ENCODE measurements at places on chromosomes 13 and 19.

- no peak for DNase-seq
These were observed 42.6 kb downstream of the KLF2 start for GRCh38 chr19:16367261-16367683.

DNA sequence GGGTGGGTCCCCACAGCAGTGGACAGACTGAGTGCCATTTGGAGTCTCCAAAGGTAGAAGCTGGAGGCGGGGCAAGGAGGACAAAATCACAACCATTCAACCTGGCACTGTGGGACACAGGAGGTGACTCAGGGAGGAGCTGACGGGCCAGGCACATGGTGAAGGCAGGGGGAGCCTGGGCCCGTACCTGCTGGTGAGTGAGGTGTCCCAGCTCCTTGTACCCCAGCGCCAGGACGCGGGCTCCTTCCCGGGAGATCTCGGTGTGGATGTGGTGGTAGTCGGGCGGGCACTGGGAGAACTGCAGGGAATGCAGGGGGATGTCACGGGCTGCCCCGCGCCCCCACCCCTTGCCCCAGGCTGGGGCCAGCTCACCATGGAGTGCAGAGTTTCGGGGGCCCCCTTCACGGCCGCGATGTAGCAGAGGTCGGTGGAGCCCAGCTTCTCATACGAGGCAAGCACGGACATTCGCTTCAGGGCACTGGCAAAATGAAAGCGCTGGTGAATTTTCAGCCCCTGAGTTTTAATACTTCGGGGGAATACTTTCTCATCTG, 9.8 kb downstream of the ATP13A1 start:
- no peak for DNase-seq

DNA sequence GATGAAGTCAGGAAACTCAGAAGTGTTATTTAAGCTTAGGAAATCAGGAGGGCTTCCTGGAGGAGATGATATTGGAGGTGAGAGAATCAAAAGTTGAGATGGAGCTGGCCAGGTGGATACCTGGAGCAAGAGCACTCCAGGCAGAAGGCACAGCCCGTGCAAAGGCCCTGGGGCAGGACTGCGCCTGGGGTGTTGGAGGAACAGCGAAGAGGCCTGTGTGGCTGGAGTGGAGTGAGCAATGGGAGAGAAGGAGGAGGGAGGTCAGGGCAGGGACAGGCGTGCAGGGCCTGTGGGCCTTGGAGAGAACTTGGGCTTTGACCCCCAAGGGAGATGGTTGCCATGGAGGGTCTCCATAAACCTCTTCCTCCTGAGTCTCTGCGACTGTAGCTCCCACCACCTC, 42.1 kb downstream of the ZNRF4 start:
- DNase-seq, result no peak

GRCh38 chr13:52887165-52887564, 38.7 kb upstream of the PCDH8 start:
- DNase-seq, result no peak

- DNase-seq, result no peak
These were observed 36.1 kb upstream of the PCDH8 start for GRCh38 chr13:52884429-52885010.

- no peak for DNase-seq
These were observed 24.0 kb downstream of the ZNF564 start for GRCh38 chr19:12527034-12527836.

GRCh38 chr13:99663185-99663825, 162.0 kb downstream of the TM9SF2 start:
- no peak for DNase-seq

DNA sequence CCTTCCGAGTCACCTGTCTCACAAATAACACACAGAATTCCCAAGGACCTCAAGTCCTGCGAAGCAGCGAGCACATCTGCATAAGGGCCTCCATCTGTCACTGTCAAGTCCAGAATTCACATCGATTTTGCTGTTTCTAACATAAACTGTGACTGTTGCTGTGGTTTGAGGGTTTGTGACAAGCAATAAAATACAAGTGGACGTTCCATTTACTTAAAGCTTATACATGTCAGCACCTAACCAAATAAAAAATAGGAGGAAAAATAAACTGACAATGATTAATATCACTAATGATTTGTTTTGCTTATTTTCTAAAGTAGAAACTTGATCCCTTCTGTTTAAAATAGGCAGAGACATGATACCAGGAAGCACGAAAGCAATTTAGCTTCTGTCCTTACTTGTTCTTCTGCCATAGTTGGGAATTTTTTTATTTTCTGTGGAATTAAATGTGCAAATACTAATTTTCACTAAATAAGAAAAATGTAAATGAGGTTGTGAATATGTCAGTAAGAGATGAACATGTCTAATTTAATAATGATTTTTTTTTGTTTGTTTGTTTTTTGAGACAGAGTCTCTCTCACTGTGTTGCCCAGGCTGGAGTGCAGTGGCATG, 279.1 kb downstream of the FGF9 start:
- no peak for DNase-seq

DNA sequence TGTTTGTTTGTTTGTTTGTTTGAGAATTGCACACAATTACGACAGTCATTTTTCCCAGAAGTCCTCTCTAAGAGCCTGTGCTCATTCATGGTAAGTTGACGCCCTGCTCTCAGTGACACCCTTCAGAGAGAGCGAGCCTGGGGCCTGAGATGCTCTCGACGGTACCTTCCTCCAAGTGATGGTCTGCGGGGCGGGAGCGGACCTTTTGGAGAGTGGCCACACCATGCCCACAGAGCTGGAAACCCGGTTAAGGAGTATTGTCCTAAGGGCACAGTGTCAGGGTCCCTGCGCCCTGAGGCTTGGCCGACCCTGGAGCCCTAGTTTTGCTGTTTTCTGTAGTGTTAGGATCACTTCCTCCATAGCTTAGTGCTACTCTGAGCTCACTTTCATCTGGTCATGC, 3.6 kb downstream of the POP4 start:
- no peak for DNase-seq

DNA sequence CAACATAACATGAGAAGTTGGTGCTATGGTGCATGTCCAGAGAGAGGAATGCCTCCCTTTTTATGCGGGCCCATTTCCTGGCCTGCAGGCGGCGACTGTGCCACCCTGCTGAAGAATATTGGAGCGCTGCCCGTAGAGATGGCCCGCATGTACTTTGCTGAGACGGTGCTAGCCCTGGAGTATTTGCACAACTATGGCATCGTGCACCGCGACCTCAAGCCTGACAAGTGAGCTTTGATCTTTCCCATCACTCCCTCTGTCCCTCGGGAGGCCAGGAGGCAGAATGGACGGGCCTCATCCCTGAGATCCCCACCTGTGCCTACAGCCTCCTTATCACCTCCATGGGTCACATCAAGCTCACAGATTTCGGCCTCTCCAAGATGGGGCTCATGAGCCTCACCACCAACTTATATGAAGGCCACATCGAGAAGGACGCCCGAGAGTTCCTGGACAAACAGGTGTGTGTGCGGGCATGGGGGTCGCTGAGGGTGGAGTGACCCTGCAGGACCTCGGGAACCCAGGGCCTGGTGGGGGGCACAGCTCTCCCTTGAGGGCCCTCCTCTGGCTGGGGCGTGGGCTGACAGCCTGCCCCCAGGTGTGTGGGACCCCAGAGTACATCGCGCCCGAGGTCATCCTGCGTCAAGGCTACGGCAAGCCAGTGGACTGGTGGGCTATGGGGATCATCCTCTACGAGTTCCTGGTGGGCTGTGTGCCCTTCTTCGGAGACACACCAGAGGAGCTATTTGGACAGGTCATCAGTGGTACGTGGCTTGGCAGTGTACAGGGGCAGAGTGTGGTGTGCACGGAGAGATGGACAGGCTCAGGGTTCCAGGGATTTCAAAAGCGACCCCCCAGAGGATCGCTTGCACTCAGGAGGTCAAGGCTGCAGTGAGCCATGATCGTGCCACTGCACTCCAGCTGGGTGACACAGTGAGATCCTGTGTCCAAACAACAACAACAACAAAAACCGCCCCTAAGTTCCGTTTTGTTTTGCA, 16.2 kb downstream of the DNASE2 start:
- DNase-seq, result no peak

GRCh38 chr13:50215399-50215798, 200.2 kb downstream of the KCNRG start:
- DNase-seq, result no peak

- DNase-seq, result no peak
These were observed 306.9 kb upstream of the KLHL1 start for GRCh38 chr13:70415136-70415535.

GRCh38 chr19:41265395-41266153, 1.4 kb downstream of the HNRNPUL1 start:
- DNase-seq, result peak; percentile 24

DNA sequence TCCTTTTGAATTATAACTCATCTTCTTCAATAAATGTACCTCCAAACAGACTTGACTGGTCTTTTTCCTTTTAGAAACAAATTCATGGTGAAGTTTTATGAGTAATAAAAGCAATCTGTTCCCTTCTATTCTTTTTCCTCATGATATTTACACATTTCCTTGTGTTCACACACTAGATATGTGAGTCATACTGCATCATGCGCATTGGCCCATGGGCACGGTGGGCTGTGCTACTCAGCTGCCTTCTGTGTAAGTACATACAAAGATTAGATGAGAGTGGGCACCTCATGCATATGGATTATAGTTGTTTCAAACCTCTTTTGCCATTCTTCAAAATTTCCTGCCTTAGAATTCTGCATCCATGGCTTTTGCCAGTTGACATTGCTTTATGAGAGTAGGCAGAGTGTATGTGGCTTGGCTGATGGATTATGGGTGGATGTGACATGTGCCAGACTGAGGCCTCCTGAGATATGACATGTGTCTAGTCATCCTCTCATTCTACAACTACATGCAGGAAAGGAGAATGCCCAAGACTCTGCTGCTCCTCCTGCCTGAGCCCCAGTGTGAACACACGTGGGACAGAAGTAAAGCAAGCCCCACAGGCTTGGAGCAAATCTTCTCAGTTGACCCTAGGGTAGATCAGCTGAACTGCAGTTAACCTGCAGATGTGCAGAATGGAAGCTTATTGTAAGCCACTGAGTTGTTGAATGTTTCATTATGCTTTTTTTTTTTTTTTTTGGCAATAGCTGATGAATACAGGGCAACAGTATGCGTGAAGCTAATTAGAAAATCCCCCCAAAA, 109.9 kb downstream of the RBM26 start:
- no peak for DNase-seq

GRCh38 chr13:21596722-21597121, 7.2 kb downstream of the MICU2 start:
- DNase-seq, result no peak

- DNase-seq, result no peak
These were observed 60.4 kb upstream of the OBI1 start for GRCh38 chr13:78719367-78719766.

GRCh38 chr13:20664351-20664750, 39.1 kb upstream of the IL17D start:
- no peak for DNase-seq

- no peak for DNase-seq
These were observed 481 bp downstream of the FGF22 start for GRCh38 chr19:640161-640558.

GRCh38 chr19:47376589-47377144, 27.6 kb downstream of the DHX34 start:
- DNase-seq, result no peak

DNA sequence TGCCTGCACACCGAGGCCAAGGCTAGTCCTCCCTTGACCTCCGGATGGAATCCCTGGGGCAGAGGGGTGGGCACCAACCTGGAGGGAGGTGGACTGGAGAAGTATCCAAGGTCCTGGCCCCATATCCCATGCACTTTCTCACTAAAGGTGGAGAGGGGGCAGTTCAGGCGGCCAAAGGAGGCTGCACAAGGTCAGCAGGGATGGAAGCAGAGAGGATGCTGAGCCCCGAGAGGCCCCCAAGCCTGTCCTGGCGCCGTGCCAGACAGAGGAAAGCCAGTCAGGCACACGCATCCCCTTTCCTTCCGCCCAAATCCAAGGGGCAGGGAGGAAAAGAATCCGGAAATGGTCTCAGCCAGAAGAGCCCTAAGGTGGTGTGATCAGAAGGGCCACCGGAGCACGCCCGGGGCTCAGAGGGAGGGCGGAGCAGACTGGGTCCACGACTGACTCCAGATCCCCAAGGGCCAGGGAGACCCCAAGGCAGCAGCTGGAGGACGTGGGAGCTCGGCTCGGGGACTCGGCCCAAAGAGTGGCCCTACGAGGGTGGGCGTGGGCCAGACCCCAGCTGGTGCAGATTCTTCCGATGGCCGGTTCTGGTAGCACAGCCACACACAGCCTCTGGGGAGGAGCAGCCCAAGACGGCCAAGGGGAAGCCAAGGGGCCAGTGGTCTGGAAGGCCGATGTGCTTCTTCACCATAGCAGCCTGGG, 60.0 kb downstream of the MLLT1 start:
- DNase-seq, result no peak

GRCh38 chr19:46373491-46374359, 26.8 kb downstream of the PPP5C start:
- peak; percentile 56 for DNase-seq

- DNase-seq, result no peak
These were observed 9.9 kb downstream of the FRY start for GRCh38 chr13:32041429-32041828.

DNA sequence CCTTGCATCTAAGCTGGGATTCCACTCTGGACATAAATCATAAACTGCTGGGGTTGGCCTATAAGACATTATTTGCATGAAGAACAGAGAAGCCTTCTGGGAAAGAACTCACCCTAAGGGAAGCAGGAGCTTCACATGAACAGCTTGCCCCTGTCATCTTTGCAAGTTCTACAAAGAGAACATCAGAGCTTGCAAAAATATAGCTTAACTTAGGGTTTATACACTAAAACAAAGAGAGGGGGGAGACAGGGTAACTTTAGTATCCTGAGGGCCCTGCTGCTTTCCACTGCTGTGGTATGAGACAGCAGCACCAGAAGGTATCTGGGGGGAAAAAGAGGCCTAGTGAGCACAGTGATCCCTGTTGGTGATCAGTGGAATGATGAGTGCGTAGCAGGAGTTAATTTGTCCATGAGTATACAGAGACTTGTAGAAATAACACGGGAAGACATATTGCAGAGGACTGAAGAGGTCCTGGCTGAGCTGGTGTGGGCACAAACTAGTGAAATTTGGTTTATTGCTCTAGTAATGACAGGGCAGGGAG, 116.1 kb upstream of the TSC22D1 start:
- DNase-seq, result no peak

DNA sequence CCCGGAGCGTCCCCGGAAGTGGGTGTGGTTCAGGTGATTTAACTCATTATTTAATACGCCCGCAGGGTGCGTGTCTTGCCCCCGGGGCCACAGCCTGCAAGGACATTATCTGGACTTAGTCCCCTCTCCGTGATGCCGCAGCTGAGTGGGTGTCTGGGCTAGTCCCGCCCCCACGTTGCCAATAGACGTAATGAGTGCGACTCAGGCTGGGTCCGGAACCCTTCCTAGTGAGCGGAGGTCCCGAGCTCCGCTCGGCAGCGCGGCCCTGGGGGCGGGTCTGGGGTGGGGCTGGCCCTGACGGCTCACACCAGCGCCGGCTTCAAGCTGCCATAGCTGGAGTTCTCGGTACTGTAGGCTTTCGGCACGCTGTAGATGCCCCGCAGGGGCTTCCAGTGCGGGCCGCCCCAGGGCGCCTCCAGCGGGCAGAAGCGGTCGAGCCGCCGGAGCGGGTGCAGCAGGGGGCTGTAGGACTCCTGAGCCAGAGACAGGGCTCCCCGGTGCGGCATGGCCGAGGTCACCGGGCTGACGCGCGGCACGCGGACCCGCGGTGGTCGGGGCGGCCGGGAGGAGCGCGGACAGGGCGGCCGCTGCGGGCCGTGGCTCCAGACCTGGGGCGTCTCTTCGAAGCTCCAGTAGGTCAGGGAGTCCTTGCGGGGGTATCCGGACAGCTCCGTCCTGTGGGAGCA, 918 bp upstream of the LHB start:
- DNase-seq, result peak; percentile 88

GRCh38 chr13:66659701-66660467, 570.3 kb downstream of the PCDH9 start:
- no peak for DNase-seq

Measured in AG08396 (cell line).